ENCODE measurements at places on chromosomes 7 and 10.

DNA sequence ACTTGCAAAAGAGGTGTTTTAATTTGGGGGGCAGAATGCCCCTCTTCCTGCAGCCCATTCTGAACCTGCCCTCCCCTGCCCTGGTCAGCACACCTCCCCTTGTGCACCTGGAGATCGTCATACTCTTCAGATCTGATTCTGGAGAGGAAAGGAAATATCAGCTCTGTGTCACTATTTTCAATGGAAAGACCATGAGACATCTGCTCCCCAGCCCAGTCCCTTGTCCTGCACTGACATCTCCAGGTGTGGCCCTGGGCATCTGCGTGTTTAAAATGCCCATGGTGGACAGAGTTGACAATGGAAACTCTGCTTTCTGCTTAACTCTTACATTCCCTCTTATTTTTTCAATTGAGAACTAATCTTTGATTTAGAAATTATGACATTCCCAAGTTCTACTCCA lies 41.6 kb upstream of the RASGEF1A start:
- DNase-seq, result no peak

DNA sequence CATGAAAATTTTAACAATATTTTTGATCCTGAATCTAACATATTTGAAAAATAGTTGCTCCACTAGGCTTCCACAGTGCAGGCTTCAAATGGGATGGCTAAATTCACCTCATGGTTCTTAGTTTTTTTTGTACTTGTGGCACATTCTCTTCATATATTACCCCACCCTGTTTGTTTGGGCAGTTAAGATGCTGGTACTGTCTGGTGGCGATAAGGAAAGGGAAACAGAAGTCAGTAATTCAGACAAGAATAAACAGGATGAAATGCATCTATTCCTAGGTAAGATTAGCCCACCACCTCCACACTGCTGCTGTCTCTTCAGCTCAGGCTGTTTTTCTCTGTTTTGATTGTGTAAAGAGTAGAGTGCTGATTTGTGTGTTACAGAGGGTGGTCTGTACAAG lies 44.2 kb downstream of the GLRX3 start:
- no peak for DNase-seq

GRCh38 chr7:140542228-140542603 lies 62.9 kb upstream of the MKRN1 start:
- DNase-seq, result no peak

DNA sequence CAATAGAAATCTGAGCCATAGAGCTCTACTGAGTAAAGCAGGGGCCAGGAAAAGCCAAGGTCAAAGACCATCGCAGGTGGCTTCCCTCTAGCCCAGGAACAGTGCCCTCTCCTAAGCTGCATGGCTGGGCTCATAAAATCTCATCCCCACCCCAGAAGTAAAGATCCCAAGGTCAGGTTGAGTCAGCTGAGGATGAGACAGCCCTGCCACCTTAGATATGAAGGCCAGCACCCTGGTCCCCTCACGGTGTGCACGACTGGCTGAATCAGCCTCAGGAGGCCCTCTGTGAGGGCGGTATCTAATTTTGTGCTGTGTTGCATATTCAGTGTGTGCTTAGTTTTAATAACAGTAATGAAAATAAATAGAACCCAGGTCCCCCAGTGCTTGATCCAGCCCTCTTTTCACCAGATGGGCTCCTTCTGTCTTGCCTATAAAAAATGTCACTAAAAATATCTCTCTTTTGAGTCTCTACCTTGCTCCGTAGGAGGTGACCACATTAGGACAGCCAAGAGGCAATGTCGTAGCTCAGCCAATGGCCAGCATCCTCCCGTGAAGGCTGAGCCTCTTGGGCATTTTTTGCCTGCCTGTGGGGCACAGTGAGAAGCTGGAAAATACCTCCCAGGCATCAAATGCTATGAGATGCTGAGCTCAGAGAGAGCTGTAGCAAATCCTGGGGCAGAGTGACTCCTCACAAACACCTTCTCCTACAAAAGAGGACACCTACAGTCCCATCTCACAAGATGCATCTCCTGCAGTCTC lies 424.0 kb downstream of the PLXNA4 start:
- DNase-seq, result no peak

DNA sequence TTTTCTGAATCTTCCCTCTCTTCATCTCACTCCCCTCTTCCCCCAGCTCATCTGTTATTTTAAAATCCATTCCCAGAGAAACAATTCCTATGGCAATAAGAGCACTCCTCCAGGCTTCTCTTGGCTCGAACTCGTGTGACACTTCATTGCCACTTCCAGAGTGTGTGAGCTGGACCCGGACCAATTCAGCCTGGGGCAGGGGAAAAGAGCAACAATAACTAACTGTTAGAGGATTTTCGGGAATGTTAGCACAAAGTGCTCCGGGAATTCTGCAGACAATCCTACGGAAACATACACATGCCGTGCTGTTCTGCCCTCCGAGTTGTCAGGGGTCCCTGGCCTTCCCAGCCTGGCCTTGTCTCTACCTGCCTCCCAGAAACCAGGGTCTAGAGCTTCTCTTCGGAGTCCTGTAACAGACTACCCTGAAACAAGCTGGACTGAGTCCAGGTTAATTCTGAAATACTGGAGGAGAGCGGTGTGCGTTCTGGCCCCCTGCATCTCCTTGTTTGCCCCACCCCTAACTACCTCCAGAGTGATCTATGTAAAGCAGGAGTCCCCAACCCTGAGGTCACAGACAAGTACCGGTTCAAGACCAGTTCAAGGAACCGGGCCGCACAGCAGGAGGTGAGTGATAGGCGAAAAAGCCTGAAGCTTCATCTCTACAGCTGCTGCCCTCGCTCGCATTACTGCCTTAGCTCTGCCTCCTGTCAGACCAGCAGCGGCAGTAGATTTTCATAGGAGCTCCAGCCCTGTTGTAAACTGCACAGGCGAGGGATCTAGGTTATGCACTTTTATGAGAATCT lies 11.3 kb downstream of the COL26A1 start:
- DNase-seq, result no peak

DNA sequence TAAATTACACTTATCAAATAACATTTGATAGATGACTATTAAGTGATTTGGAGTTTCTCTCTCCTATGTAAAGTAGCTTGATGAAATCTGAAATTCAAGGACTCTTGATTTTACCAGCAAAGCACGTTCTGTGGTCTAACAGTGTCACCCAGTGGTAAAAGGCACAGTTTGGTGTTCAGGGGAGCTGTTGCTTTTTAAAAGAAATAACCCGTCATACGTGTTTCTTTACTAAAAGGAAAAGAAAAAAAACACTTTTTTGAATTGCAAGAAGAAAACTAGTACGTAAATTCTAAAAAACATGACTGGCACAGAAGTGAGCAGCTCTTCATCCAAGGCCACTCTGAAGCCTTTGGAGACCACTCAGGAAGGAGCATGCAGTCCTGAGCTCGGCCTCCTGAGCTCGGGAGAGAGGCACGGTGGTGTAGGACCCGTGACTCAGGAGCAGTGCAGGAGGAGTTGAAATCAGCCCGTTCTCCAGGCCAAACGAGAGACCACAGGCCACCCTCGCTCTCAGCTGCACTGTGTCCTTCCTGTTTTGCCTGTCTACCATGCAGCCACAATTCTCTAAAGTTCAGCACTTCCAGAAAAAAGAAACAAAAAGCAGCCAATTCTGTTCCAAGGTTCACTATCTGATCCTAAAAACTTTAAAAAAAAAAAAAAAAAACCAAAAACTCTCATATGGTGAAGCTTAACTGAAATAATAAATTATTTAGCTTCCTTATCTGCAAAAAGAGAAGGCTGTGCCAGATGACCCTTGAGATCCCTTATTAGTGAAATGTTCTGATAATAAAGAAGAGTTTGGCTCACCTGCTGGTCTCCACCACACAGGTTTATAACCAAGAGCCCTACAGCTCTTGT lies 212.6 kb upstream of the FRMD4A start:
- DNase-seq, result peak; percentile 93

DNA sequence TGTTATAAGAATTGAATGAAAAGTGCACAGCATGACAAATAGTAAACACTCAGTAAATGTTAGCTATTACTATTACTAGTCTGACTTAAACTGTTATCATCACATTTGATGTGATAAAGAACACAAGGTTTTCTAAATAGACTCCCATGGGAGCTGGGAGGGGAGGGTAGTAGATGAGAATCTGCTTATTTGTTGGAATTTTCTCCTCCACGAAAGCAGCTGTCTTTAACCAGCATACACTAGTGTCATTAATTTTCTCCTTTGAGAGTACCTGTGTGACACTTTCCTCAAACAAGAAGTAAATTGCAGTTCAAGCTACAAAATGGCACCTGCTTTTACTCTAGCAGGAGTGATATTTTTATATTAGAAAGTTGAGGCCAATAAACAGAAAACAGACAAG lies 200.1 kb downstream of the SKAP2 start:
- no peak for DNase-seq

GRCh38 chr10:108902619-108903285 lies 1020.6 kb downstream of the XPNPEP1 start:
- DNase-seq, result no peak
